ENCODE measurements at places on chromosomes 2 and 18.

DNA sequence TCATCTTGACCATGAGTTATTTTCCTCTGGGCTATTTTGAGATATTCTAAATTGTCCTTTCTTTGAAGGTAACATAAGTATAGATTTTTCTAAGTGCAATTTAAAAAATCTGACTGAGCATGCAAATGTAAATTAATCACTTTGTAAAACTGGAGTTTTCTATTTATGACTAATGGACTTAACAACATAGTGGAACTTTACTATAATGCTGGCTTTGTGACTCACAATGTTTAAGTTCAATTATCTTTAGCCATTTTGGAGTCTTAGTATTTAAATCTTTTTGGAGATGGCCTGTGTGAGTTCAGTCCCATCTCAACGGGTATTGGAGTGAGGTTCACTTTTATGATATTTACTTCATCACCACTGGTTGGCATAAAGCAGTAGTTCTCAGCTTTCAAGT, 35.2 kb upstream of the NOSTRIN start:
- no peak for DNase-seq

DNA sequence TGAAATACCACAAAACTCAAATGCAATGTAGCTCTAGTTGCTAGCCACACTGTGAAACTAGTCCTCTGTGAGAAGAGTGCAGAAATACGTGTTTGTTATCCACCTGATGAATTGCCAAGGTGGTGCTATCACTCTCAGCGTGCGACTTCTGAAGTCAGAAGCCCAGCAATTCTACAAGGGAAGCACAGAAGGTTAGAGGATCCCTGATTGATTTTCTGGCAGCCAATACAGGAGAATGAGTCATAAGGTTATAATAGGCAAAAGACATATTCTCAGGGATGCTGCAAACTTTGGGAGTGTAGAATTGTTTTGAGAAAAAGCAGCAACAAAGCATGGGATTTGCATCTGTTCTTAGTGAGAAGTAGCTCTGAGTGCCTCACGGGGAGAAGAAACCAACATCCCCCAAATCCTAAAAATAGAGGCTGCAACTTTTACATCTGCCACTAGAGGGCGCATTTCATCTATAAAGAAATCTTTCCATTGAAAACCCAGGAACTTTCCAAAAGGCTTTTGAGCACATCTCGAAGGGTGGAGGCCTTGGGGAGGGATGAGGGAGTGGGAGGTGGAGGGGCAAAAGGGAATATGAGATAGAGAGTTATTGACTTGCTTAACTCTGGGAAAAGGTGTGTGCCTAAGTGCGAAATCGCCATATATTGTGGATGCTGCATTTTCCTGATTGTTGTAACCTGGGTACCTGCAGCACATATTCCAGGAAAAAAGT, 78.0 kb downstream of the TMEM182 start:
- DNase-seq = peak; percentile 33

- no peak for DNase-seq
Measured at GRCh38 chr2:68432696-68433658, 34.1 kb downstream of the FBXO48 start.

DNA sequence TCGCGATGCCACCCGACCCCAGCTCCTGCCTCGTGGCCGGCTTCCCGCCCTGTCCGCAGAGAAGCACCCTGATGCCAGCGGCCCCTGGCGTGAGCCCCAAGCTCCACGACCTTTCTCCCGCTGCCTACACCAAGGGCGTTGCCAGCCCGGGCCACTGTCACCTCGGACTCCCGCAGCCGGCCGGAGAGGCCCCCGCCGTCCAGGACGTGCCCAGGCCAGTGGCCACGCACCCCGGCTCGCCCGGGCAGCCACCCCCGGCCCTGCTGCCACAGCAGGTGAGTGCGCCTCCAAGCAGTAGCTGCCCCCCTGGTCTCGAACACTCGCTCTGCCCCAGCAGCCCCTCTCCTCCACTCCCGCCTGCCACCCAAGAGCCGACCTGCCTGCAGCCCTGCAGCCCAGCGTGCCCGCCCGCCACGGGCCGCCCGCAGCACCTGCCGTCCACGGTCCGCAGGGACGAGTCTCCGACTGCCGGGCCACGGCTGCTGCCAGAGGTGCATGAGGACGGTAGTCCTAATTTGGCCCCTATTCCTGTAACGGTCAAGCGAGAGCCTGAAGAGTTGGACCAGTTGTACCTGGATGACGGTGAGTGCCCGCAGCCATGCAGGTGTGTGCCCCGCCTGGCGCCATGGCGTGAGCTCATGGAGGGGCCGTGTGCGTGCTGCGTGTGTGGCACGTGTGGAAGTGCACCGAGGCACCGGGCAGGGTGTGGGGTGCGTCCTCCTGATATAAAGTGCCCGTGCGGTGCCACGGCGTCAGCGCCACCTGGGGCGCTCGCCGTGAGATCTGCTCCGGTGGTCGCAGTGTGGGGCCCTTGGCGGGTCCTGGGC, 90.8 kb downstream of the NFATC1 start:
- no peak for DNase-seq

- DNase-seq = peak; percentile 1
Measured at GRCh38 chr2:162821176-162821575, 17.4 kb downstream of the KCNH7 start.

DNA sequence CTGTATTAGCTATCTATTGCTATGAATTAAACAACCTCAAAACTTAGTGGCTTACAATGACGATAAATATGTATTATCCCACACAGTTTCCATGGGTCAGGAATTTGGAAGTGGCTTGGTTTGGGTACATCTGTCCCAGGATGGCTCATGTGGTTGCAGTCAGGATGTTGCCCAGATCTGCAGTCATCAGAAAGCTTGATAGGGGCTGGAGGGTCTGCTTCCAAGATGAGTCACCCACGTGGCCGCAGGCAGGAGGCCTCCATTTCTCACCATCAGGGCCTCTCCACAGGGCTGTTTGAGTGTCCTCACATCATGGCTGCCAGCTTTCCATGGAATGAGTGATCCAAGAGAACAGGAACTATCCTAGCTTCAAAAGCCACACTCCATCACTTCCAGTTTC, 46.4 kb downstream of the CHRNA1 start:
- no peak for DNase-seq

- peak; percentile 35 for DNase-seq
Measured at GRCh38 chr18:54169431-54170403, 54.8 kb downstream of the MBD2 start.

DNA sequence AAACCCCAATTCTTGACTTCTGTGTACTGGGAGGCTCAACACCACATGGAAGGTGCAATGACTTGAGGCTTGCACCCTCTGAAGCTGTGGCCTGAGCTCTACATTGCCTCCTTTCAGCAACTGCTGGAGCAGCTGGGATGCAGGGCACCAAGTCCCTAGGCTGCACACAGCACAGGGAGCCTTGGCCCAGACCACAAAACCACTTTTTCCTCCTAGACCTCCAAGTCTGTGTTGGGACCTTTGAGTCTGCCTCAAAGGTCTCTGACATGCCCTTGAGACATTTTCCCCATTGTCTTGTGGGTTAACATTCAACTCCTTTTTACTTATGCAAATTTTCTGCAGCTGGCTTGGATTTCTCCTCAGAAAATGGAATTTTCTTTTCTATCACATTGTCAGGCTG, 62.6 kb upstream of the KCNE4 start:
- DNase-seq = no peak

DNA sequence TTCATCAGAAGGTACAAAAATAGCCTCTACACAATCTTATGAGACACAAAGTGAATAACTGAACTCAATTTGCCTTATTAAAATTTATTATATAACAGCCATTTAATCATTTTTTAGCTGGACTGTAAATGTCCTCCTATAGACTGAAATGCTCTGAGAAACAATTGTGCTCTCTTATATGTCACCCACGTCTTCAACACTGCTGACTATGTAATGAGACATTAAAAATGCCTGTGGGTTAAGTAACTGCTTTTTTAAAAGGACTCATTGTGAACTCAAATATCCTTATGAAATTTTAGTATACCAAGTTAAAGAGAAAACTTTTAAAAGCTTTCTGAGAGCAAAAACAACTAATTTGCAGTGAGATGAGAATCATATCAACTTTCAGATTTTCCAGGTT, 10.4 kb upstream of the GALNT1 start:
- DNase-seq = no peak

DNA sequence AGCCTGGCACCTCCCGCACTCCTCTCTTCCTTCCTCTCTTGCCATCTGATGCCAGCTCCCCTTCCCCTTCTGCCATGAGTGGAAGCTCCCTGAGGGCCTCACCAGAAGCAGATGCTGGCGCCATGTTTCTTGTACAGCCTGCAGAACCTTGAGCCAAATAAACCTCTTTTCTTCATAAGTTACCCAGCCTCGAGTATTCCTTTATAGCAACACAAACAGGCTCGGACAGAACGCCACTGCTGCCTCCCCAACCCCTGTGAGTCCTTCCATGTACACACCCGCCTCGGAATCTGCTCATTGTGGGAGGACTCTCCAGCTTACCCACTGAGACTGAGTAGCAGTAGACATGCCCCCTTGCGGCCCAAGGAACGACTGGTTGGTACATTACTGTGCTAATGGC, 8.3 kb upstream of the RPS7 start:
- DNase-seq = no peak

DNA sequence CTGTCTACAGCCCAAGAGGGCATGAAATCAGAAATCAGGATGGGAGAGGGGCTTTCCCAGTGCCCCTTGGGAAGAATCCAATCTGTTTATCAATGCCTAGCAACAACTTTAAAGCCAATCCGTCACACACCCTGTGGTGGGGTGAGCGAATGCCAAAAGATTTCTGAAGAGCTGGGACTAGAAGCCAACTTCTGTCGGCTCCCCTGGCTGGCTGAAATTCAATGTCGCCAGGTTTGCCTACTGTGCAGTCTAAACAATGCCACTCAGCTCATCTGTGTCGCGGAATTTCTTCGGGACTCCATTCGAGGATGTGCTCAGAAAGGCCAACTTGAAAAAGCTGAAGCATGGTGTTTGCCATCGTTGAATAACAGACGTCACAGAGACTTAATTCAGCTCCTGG, 31.5 kb upstream of the NCKAP5 start:
- no peak for DNase-seq

GRCh38 chr2:20226152-20226545, 1.2 kb upstream of the SDC1 start:
- no peak for DNase-seq

DNA sequence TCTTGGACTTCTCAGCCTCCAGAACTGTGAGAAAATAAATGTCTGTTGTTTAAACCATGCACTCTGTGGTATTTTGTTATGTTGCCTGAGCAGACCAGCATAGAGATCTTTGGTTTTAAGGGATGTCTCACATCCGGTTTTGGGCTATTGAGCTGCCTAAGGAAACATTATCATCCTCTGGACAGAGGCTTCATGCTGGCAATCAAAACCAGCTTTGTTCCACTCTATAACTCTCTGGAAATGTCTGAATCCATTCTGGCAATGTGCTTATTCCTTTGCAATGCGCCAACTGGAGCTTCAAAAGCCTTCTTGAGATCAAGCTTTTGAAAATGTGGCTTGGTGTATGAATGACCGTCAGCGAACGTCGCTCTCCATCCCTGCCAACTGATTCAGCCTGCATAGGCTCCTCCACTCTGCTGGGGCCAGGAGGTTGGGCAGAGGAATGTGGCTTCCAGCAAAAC, 183.6 kb upstream of the MGAT5 start:
- DNase-seq = no peak

DNA sequence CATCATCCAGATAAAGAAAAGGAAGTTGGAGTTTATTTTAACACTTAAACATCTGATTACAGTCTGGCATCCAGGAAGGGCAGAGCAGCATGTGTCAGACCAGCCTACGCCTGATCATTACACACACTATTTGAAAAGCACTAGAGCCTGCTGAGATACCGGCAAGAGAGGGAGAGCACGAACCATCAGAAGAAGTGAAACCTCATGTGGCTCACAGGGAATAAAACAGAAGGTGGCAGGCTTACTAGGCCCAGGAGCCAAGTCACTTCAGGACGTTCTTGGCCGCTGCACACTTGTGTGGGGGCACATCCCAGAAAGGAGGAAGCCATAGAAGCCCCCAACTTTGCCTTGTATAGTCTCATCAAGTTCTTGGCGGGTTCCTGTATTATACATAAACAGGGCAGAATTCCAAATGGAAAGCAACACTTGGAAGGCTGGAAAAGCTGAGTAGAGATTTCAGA, 105.5 kb downstream of the UGGT1 start:
- peak; percentile 19 for DNase-seq

DNA sequence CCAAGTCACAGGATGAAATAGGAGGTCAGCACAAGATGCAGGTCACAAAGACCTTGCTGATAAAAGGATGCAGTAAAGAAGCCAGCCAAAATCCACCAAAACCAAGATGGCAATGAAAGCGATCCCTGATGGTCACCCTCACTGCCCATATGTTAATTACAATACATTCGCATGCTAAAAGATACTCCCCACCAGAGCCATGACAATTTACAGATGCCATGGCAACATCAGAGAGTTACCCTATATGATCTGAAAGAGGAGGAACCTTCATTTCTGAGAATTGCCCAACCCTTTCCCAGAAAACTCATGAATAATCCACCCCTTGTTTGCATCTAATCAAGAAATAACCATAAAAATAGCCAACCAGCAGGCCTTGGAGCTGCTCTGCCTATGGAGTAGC, 709.8 kb downstream of the METTL4 start:
- no peak for DNase-seq

GRCh38 chr18:35941299-35941698, 31.2 kb upstream of the RMP24 start:
- DNase-seq = no peak

DNA sequence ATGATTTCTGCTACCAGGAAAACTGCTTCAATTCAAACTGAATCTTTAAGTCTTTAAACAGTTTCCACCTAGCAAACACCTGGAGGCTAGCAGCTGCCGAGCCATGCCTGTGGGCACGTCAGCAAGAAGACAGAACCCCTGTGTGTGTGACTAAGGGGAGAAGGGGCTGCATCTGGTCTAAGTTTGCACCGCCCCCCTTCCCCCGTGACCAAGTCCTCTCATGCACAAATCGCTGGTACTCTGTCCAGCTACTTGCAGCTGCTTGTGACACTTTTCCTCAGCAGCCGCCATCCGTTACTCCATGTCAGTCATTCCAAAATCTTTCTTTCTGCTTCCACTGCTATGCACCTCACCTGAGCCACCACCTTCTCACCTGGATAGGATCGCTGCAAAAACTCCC, 355.0 kb downstream of the SS18 start:
- no peak for DNase-seq

DNA sequence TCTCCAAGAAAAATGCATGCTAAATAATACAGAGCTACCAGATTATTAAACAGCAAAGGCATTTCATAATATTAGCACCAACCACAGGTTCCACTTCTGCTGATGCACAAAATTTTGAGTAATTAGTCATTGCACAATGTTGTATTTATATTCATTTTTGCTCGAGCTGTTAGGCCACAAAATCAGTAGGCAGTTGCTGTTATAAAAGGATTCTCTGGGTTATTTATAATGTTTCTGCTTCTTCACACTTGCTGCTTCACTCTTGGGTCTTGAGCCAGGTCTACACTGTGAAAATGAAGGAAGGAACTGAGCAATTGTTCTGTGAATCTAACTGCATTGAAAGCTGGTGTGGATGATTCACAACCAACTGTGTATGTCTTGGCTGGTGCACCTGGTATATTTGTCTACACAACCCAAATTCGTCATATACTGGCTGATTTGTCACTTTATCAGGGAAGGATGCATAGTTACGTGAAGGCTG, 38.3 kb downstream of the MRPL33 start:
- DNase-seq = peak; percentile 86

Measured in AG10803 (cell line).